ENCODE measurements at places on chromosomes 7 and 10. TPM values are rescaled to one million over a fixed set of nuclear protein-coding genes. Genes with fewer than 3 reads are reported as not detected.

The TUBAL3 gene
- total RNA-seq: not detected

The PDE6C gene
- total RNA-seq: not detected

DNA sequence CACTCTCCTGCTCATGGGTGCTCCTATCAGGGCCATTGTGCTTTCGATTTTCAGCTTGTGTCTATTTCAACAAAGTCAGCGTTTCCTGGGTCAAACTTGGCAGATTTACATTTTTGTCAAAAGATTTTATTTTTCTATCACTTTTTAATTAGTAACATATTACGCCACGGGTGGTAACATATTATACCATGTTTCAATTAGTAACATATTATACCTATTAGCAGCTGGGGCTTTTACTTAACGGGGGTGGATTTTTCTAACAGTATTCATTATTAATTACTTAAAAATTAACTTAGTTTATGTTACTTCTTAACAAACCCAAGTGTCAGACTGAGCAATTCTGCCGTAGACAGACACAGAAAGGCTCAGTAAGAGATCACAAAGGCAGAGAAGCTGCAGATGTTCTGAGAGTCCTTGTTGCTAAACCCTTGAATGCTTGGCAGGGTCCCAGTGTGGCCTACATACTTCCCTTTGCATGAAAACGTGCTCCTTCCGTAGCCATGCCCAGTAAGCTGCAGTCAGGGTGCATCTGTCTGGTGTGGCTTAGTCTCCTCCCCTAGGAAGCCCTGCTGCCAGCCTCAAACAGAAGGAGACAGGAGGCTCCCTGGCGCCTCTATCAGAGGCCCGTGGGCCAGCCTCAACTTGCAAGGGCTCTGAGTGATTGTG is 263.1 kb upstream of the CXCL12 start:
- DNase-seq: peak; percentile 27

DNA sequence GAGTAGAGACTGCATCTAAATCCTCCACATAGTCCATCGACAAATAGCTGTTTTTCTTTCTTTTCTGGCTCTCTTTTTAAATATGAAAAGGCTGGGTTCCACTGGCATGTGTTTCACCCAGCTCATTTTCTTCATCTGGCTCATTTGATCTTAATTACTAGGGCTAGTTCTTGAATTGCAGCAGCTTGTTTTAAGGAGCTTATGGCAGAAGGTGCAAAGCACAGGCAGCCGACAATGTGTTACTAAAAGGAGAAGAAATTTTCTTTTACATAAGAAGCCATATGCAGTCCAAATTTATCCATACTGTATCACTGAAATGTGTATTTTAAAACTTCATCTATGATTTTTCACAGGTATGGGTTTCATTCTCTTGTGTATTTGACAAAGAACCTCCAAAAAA is 205.6 kb upstream of the PTER start:
- no peak for DNase-seq

DNA sequence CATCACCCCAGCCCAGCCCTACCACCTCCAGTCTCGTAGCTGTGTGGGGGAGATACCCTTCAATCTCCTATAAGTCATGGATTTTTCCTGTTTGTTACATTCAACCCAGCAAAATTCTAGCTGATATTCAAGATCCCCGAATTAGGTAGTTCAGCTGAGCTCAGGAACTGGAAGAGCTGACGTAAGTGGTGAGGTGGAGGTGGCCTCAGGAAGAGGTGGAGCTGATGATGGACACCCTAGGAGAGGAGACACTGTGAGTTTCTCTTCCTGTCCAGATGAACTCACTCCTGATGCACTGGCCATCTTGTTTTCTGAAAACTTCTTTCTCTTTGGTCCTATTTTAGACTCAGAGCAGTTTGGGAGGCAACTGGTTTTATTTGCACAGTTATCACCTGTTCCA is 90.5 kb upstream of the PITRM1 start:
- DNase-seq: no peak
